ENCODE measurements at places on chromosomes 6 and 20.

GRCh38 chr6:104162036-104162669 lies 697.6 kb downstream of the HACE1 start:
- DNase-seq = no peak

DNA sequence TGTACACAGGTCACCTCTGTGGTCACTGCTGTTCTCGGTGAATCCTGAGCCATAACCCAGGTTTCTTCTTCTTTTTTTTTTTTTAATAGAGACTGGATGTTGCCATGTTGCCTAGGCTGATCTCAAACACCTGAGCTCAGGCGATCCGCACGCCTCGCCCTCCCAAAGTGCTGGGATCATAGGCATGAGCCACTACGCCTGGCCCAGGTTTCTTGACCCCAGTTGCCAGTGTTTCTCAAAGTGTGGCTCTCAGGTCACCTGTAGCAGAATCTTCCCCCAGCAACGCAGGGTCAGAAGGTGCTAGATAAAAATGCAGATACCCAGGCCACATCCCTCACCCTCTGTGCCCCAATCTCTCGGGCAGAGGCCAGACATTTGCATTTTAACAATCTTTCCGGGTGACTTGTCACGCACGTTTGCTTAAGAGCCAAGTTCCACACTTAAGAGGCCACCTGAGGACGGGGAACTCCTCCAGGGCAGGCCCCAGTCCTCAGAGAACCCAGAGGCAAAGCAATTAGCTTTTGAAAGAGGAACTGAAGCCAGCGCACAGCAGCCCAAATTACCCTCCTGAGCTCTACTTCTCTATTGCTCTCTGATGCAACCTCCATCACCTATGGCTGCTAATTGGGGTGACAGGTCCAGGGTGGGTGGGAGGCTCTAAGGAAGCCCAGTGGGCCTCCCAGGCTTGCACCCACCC lies 81.8 kb downstream of the NFATC2 start:
- DNase-seq = peak; percentile 43

GRCh38 chr6:166365806-166366205 lies 16.9 kb downstream of the MPC1 start:
- no peak for DNase-seq

DNA sequence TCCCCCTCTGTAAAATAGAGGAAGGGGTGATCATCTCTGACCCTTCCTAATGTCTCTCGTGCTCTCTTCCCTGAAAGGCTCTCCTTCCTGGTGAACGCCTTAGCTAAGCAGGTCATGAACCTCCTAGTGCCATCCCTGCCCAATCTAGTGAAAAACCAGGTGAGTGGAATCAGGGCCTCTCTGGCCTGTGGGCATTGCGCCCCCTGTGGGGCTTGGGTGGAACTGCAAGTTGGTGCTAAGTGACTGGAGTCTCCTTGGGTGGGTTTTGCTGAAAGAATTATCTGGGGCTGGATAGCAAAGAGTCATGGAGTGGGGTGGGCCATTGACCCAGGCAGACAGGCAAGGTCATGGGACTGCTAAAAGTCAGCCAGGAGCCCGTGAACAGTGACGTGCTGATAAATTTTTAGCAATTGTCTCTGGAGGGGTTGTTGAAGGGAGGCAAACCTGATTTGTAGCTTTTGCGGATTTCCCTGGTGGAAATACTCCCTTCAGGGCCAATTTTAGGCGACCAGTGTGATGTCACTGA lies 8.9 kb downstream of the BPIFB1 start:
- peak; percentile 83 for DNase-seq

GRCh38 chr6:136587527-136587926 lies 37.3 kb upstream of the MAP7 start:
- DNase-seq = no peak

GRCh38 chr20:52150440-52151258 lies 40.9 kb downstream of the ZFP64 start:
- peak; percentile 63 for DNase-seq

GRCh38 chr6:161276605-161277155 lies 2.8 kb upstream of the AGPAT4 start:
- DNase-seq = no peak

DNA sequence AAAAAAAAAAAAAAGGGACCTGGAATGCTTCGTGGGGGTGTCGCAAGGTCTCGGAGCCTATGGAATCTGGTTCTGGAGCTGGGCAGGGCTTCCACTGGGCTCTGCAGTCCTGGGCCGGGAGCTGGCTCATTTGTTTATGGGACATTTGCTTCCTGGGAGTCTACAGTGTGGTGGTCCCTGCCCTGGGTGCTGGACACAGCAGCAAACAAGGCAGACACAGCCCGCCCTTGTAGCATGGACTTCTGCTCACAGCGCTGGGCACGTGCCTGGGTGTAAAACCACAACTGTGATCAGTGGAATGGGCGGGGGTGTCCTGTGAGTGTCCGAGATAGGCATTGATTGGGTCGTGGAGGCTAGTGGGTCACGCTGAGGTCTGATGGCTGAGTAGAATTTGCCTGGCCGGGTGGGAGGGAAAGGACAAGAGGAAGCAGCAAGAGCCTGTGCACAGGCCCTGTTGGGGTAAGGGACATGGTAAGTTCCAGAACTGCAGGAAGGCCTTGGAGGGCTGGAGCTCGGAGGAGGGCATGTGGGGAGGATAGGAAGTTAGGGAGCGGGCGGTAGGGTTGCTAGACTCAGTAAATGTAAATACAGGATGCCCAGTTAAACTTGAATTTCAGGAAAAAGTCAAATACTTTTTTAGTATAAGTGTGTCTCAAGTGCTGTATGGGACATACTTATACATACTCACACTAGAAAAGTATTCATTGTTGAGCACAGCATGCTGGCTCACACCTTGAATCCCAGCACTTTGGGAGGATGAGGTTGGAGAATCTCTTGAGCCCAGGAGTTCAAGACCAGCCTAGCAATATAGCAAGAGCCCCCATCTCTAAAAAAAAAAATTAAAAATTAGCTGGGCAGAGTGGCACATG lies 61.3 kb upstream of the PMEPA1 start:
- no peak for DNase-seq

DNA sequence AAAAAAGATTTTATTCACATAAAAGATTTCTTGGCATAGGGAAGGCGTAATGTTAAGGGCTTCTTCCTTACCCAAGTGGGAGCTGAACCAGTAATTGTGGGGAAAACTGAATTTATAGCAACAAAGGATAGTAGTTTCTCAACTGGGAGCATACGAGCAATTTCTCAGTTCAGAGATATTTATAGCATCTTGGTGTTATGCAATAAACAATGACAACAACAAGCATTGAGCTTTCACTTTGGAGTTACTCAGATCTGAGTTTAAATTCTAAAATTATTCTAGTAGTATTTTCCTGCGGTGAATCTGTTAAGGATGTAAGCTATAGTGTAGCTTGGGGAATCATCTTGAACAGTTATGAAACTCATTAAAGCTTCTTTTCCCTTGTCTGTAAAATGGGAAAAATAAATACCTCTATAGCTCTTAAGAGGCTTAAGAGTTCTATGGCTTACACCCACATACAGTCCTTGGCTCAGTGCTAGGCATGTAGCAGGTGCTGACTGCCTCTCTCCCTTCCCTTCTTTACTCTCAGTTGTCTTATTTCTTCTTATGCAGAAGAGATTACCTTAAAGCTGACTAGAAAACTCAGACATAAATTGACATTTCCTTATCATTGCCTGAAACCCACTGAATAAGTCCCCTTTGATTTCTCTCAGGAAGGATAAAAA lies 58.8 kb downstream of the SAMD5 start:
- peak; percentile 2 for DNase-seq

DNA sequence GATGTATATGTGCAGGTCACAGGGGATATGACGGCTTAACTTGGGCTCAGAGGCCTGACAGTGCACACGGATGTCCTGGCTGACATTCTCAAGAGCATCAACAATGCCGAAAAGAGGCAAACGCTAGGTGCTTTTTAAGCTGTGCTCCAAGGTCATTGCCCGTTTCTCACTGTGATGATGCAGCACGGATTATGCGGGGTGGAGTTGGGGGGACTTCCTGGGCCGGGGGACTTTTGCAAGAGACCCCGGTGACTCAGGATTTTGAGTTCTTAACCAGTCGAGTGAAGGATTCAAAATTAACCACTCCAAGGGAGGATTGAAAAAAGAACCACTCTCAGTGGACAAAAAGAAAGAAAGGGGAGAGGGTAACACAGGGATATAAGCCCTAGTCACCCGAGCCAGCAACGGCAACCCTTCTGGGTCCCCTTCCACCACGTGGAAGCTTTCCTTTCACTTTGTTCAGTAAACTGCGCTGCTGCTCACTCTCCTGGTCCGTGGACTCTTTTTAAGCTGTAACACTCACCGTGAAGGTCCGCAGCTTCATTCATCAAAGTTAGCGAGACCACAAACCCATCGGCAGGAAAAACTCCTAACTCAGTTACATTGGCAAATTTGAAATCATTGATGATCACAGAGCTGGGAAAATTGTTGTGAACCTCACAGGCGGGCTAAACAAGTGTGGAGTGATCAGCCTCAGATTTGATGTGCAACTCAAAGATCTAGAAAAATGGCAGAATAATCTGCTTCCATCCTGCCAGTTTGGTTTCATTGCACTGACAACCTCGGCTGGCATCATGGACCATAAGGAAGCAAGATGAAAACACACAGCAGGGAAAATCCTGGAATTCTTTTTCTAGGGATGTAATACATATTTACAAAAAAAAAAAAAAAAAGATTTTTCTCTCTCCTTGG lies 199.3 kb downstream of the ARID1B start:
- DNase-seq = no peak

DNA sequence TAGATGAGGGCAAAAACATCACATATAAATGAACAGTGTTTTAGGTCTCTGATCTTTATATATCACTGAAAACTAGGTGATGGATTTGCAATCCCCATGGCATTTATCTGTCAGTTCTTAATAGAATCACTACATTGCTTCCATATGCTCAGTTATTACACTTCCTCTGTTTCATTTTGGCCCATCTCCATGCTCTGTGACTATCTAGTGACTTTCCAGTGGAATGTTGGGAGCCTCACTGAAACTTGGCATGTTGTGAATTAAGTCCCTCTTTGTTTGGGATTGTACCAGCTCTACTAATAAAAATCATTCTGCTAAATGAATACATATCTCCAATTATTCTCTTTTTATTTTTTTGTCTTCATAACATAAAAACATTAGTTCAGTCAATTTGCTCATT lies 226.1 kb upstream of the CEP162 start:
- DNase-seq = no peak

DNA sequence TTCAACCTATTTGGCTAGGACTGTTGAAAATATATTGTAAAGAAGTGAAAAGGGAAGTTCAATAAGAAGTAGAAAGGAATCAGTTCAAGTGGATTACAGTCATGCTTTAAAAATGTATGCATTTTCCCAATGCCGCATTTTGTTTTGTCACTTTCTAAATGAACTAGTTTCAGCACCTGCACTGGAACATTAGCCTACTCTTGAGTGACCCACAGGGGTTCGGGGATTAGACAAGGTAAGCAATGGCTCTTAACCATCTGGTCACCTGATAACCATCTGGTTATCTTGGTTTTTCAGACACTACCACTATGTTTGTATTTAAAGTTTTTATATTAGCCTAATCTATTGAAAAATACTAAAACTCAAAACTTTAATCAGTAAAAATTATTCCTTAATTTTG lies 97.6 kb downstream of the CD164 start:
- DNase-seq = no peak

DNA sequence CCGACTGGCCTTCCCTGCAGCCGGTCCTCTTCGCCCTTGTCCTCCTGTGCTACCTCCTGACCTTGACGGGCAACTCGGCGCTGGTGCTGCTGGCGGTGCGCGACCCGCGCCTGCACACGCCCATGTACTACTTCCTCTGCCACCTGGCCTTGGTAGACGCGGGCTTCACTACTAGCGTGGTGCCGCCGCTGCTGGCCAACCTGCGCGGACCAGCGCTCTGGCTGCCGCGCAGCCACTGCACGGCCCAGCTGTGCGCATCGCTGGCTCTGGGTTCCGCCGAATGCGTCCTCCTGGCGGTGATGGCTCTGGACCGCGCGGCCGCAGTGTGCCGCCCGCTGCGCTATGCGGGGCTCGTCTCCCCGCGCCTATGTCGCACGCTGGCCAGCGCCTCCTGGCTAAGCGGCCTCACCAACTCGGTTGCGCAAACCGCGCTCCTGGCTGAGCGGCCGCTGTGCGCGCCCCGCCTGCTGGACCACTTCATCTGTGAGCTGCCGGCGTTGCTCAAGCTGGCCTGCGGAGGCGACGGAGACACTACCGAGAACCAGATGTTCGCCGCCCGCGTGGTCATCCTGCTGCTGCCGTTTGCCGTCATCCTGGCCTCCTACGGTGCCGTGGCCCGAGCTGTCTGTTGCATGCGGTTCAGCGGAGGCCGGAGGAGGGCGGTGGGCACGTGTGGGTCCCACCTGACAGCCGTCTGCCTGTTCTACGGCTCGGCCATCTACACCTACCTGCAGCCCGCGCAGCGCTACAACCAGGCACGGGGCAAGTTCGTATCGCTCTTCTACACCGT lies 6.1 kb downstream of the UBD start:
- DNase-seq = peak; percentile 19

Measured in inflammatory macrophage treated with lipopolysaccharide for 1 hour (primary cell).